ENCODE measurements at places on chromosomes 5 and 9. TPM values are rescaled to one million over a fixed set of nuclear protein-coding genes. Genes with fewer than 3 reads are reported as not detected.

DNA sequence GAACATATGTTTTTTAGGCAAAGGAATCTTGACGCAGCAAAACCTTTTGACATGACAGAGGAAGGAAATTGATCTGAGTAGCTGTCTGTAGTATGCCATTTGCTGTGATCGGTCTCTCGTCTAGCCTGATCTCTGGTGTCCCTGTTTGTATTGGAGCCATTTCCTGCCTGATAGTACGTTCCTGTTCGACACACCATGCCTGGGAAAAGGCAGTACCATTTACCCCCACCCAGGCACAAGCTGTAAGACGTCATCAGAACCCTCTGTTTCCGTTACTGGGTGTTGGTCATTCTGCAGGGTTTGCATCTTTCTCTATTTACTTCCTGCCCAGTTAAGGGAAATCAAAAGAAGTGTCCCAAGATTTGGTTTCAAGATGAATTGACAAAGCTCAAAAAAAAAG is 129.7 kb downstream of the CEMIP2 start:
- H3K27me3 ChIP-seq = peaks cover 1% of the 10 kb centered on the region
- H3K4me1 ChIP-seq = peaks cover 36% of the 10 kb centered on the region
- no peaks in the 10 kb centered on the region for H3K36me3 ChIP-seq
- H3K4me3 ChIP-seq = peak overlapping the region; percentile 92

- peaks cover 7% of the 10 kb centered on the region for H3K36me3 ChIP-seq
- no peaks in the 10 kb centered on the region for H3K27me3 ChIP-seq
- DNase-seq = no peak
- no peak overlapping the region for H3K27ac ChIP-seq
Measured at GRCh38 chr9:20184541-20184940, 395.7 kb upstream of the SLC24A2 start.

- no peak for DNase-seq
- no peak overlapping the region for H3K4me3 ChIP-seq
- no peak overlapping the region for H3K27ac ChIP-seq
- peaks cover 30% of the 10 kb centered on the region for H3K36me3 ChIP-seq
- no peaks in the 10 kb centered on the region for H3K27me3 ChIP-seq
Measured at GRCh38 chr9:92615790-92616189, 54.1 kb downstream of the IPPK start.

DNA sequence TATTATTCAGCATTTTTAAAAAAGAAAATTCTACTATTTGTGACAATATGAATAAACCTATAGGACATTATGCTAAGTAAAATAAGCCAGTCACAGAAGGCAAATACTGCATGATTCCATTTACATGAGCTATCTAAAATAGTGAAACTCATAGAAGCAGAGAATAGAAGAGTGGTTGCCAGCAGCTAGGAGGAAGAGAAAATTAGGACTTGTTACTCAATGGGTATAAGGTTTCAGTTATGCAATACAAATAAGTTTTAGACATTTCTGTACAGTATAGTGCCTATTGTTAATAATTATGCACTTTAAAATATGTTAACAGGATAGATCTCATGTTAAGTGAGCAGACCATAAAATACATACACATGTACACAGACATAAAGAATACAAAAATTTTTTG is 73.8 kb upstream of the SPINK5 start:
- no peaks in the 10 kb centered on the region for H3K4me1 ChIP-seq
- no peak overlapping the region for H3K27ac ChIP-seq
- no peaks in the 10 kb centered on the region for H3K27me3 ChIP-seq
- no peaks in the 10 kb centered on the region for H3K36me3 ChIP-seq

- no peak for DNase-seq
- peak overlapping the region; percentile 6 for H3K27ac ChIP-seq
- peaks cover 2% of the 10 kb centered on the region for H3K27me3 ChIP-seq
- no peak overlapping the region for H3K4me3 ChIP-seq
- H3K4me1 ChIP-seq = peaks cover 5% of the 10 kb centered on the region
- H3K36me3 ChIP-seq = no peaks in the 10 kb centered on the region
Measured at GRCh38 chr5:127602896-127603844, 45.7 kb upstream of the CTXN3 start.

DNA sequence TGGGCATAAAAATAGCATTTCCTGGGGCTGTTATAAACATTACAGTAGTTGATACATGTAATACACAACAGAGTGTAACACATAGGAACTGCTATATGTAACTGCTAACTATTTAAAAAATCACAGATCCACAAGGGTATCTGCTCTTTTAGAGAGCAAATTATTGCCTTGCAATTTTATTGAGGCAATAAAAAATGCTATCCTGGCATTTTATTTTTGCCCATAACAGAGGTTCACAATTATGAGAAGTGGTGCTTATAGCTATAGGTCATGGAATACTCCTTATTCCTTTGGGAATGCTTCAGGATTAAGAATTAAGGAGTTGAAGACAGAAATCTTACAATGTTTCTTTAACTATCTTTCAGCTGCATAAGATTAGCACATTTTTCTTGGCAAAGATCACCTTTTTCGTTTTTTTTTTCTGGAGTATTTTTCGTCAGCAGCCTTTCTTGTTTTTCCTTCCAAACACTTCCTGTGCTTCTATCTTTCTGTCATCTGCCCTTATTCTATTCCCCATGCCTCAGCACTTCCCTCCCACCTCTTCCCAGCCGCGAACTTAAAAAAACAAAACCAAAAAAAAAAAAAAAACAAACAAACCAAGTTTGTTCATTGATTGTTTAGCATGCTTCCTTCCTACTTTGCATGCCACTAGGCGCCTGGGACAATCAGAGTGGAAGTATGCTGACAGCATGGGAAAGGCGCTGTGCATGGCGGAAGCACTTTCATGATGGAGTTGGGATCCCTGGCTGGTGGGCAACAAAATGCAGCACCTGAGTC is 264.2 kb downstream of the MAST4 start:
- no peak overlapping the region for H3K27ac ChIP-seq
- H3K27me3 ChIP-seq = peaks cover 5% of the 10 kb centered on the region
- DNase-seq = no peak
- H3K36me3 ChIP-seq = no peaks in the 10 kb centered on the region
- no peak overlapping the region for H3K4me3 ChIP-seq
- no peaks in the 10 kb centered on the region for H3K4me1 ChIP-seq

- H3K36me3 ChIP-seq = no peaks in the 10 kb centered on the region
- DNase-seq = no peak
- H3K4me1 ChIP-seq = peaks cover 9% of the 10 kb centered on the region
- H3K4me3 ChIP-seq = no peak overlapping the region
Measured at GRCh38 chr5:5340206-5340729, 82.2 kb upstream of the ICE1 start.

DNA sequence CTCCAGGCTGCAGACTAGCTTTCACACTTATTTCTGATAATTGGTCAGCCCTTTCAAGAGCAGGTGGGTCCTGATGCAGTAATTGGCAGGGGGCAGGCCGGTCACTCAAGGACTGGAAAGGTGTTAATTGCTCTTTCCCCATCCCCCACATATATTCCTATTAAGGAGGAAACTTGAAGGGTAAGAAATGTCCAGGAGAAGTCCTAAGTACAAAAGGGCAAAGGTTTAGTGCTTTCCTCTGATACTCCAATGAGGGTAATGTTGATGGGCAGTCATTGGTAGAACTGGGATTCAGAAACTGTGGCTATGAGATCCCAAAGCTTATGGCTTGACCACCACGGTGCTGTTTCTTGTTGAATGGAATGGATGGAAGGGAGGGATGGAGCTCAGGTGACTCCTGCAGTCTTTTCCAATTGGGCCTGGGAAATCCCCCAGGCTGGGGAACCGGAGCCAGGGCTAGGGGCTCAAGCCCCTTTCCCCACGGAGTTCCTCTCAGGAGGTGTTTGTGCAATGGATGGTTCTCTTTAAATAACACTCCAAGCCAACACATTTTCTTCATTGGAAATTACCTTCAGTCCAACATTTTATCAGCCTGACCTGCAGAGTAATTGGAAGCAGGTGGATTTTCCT is 103.2 kb upstream of the ALDH1B1 start:
- H3K4me3 ChIP-seq = no peak overlapping the region
- no peak overlapping the region for H3K27ac ChIP-seq
- H3K36me3 ChIP-seq = no peaks in the 10 kb centered on the region
- H3K4me1 ChIP-seq = no peaks in the 10 kb centered on the region

DNA sequence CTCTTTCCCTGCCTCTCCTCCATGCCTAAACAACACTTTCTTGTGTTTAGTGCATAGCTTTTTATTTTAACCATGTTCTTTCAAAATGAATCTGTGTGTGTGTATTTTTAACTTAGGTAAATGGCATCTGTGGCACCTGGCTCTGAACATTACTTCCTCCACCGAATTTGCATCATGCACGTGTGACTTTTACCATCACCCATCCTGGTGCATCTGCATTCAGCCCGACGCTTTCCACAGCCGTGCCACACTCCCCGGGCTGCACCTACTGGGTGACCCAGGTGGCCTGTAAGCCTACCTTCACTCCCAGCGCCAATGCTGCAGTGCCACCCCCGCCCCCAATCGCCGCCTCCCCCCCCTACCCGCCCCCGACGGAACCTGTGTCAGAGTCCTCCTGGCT is 12.7 kb upstream of the FCN1 start:
- H3K4me1 ChIP-seq = no peaks in the 10 kb centered on the region
- H3K27ac ChIP-seq = no peak overlapping the region
- H3K27me3 ChIP-seq = peaks cover 4% of the 10 kb centered on the region
- H3K36me3 ChIP-seq = no peaks in the 10 kb centered on the region
- no peak for DNase-seq

DNA sequence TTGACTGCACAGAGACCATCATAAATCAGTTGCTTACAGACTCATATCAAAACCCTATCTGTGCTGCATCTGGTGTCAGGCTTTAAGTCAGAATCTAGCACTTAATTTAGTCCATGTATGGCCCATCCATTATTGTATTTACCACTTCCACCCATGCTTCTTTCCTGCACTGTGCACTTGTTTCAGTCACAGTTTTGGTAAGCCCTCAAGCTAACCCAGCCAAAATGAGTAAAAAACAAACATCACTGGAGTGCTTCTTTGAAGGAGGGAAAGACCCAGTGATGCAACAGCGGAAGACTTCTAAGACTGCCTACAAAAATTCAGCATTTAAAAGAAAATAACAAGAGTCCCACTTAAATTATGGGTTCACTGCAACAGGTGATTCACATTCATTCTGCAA is 69.0 kb downstream of the FGF10 start:
- no peaks in the 10 kb centered on the region for H3K27me3 ChIP-seq
- no peak for DNase-seq
- no peaks in the 10 kb centered on the region for H3K4me1 ChIP-seq

- H3K36me3 ChIP-seq = no peaks in the 10 kb centered on the region
- H3K27me3 ChIP-seq = peaks cover 6% of the 10 kb centered on the region
- no peak for DNase-seq
- no peaks in the 10 kb centered on the region for H3K4me1 ChIP-seq
- no peak overlapping the region for H3K27ac ChIP-seq
- H3K4me3 ChIP-seq = no peak overlapping the region
Measured at GRCh38 chr9:3875361-3876132, 349.7 kb upstream of the RFX3 start.

DNA sequence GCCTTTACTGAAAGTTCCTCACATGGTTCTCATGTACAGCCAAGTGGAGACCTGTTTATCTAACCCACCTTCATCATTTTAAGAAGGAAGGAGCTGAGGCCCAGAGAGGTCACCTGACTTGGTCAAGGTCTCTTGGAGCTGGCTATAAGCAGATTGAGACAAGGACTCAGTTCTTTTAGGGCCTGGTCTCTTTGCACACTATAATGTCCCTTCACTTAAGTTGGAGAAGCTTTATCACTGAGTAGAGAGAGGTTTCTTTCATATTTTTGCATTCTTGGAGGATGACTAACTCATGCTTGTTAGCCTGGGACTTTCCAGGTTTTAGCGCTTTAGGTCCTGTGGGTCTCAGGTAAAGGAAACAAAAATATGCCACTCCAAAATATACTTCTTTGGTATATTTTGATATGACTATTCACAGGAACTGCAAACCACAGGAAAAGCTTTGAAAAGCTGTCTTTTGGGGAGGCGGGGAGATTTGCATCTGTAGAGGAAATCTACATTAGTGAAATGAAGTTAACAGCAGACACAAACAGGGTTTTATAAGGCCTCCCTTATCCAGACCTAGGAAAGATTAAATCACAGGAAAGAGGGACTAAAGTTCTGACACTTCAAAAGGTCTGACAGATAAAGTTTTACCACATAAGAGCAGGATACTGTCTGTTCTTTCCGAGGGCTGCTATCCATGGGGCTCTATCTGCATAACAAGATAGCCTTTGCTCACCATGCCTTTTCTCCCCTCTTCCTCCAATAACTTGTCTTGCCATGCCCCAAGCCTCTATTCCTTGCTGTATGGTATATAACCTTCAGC is 95.8 kb upstream of the ANKRD55 start:
- no peak overlapping the region for H3K27ac ChIP-seq
- peaks cover 2% of the 10 kb centered on the region for H3K36me3 ChIP-seq
- H3K4me1 ChIP-seq = peaks cover 27% of the 10 kb centered on the region
- H3K27me3 ChIP-seq = peaks cover 10% of the 10 kb centered on the region
- DNase-seq = no peak

DNA sequence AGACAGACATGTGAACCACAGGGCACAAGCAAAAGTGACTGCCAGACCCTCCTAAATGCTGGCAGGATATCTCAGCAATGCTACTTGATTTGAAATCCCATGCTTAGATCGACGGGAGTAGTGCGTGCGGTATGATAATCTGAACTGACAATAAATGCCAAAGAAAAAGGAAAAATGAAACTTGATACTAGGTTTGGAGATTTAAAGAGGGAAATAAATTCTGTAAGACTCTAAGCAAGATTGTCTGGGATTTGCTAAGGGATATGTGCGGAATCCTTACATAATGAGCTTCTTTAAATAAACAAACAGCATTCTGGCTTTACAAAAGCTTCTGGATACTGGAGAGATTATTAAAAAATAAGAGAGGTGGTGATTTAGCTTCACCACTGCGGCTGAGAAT is 203.6 kb downstream of the CAAP1 start:
- H3K27me3 ChIP-seq = no peaks in the 10 kb centered on the region
- H3K4me1 ChIP-seq = no peaks in the 10 kb centered on the region
- no peaks in the 10 kb centered on the region for H3K36me3 ChIP-seq
- H3K27ac ChIP-seq = no peak overlapping the region
- H3K4me3 ChIP-seq = no peak overlapping the region

GRCh38 chr5:179749857-179750508 is 17.4 kb downstream of the MAML1 start:
- H3K27me3 ChIP-seq = peaks cover 2% of the 10 kb centered on the region
- no peak for DNase-seq
- peaks cover 8% of the 10 kb centered on the region for H3K36me3 ChIP-seq
- H3K4me1 ChIP-seq = peaks cover 43% of the 10 kb centered on the region
- no peak overlapping the region for H3K4me3 ChIP-seq

DNA sequence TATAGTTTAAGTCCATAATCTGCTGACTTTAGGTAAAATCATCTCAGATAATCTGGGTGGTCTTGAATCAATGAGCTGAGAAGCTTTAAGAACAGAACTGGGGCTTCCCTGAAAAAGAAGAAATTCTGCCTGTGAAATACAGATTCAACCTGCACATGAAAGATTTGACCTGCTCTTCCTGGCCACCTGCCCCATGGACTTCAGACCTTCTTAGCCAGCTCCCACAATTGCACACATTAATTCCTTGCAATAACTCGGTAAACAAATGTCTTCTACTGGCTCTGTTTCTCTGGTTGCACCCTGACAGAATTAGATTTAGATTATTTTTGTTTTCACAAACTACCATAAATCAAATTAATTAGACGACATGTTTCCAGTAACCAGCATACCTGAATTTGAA is 2117.9 kb upstream of the C9orf72 start:
- H3K27ac ChIP-seq = no peak overlapping the region
- no peak overlapping the region for H3K4me3 ChIP-seq
- peaks cover 2% of the 10 kb centered on the region for H3K4me1 ChIP-seq
- H3K36me3 ChIP-seq = peaks cover 3% of the 10 kb centered on the region

SPINK4 gene
- polyA plus RNA-seq = not detected

IL13 gene
- not detected for polyA plus RNA-seq

CBY3 gene
- polyA plus RNA-seq = 1.3 TPM

PCDHB10 gene
- polyA plus RNA-seq = not detected

OGN gene
- not detected for polyA plus RNA-seq

NR2F1-AS1 gene
- not detected for polyA plus RNA-seq

All from immature natural killer cell (primary cell).